ENCODE measurements at places on chromosomes 4 and X.

DNA sequence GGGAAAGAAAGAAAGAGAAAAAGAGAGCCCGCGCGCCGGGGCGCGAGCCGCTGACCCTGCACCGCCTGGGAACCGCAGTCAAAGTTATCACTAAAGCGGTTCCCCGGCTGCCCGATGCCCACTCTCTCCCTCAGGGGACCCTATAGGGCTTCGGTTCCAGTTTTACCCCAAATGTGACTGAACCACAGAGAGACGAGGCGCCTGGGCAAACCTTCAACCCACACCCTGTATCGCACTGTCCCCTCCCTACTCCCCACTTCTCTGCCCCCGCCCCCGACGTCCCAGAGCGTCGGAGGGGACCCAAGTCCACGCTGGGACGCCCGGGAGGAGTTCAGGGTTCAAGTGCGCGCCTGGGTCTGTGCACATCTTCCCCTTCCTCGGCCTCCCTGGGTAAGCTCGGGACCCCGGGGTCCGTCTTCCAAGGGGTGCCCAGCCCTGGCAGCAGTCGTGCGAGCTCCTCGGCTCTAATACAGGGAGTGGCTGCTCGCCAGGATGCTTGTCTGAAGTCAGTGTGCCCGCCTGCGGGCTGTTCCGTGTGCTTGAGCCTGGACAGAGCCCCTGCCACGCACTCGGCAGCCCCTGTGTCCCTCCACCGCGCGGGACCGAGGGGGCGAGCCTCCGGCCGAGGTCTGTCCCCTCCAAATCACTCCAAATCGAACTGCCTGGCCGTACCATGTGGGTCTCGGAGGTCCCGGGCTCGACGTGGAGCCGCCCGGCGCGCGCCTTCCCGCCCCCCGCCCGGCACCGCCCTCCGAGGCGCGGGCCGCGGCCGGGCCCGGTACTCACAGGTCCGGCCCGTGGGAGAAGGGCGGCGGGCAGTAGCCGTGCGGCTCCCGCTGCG, 960 bp downstream of the TRPC3 start:
- no peak for DNase-seq

GRCh38 chr4:95674521-95674981, 125.8 kb upstream of the UNC5C start:
- DNase-seq = no peak

DNA sequence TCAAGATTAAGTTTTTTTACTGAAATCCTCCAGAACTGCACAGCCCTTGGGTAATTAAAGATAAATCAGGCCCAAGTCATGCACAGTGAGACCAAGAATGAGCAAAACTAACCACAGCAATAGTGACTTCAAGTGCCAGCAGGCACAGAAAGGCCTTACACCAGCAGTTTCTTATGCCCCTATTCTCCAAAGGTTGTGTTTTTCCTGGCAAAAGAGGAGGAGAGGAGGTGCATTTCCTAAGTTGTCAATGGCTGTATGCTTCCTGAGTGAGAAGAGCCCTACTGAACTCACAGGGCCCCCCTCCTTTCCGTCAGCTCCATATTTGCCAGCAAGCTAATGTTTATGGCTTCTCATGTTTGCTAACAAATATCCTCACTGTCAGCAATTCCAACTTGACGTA, 418.7 kb upstream of the INTU start:
- no peak for DNase-seq

- DNase-seq = no peak
Observed at GRCh38 chr4:87498446-87498900, 30.7 kb downstream of the SPARCL1 start.

GRCh38 chrX:66013194-66013816, 26.6 kb downstream of the VSIG4 start:
- no peak for DNase-seq

DNA sequence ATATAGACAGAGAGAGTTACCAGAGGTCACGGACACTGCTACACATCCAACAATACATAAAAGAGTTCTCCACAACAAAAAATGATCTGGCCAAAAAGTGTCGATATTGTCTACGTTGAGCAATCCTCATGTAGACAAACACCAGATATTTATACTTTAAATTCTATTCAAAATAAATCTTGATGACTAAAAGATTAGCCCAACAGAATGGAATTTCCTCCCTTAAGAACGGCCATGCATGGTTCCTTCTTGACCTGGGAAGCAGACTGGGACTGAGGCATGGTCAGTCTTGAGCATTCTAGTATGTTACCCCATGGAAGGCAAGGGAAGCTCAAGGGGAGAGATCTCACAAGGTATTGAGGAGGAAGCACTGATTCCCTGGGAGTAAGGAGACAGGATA, 43.5 kb downstream of the LHFPL1 start:
- no peak for DNase-seq

- no peak for DNase-seq
Observed at GRCh38 chrX:124605511-124605910, 259.1 kb downstream of the SH2D1A start.
